Suppressor macrophage treated with lipopolysaccharide for 4 hours (primary cell): ENCODE measurements at places on chromosomes 1 and 21.

GRCh38 chr1:48917901-48918603, 141.4 kb upstream of the BEND5 start:
- DNase-seq: no peak

- no peak for DNase-seq
These were observed 25.8 kb upstream of the ZNF648 start for GRCh38 chr1:182087304-182087703.

DNA sequence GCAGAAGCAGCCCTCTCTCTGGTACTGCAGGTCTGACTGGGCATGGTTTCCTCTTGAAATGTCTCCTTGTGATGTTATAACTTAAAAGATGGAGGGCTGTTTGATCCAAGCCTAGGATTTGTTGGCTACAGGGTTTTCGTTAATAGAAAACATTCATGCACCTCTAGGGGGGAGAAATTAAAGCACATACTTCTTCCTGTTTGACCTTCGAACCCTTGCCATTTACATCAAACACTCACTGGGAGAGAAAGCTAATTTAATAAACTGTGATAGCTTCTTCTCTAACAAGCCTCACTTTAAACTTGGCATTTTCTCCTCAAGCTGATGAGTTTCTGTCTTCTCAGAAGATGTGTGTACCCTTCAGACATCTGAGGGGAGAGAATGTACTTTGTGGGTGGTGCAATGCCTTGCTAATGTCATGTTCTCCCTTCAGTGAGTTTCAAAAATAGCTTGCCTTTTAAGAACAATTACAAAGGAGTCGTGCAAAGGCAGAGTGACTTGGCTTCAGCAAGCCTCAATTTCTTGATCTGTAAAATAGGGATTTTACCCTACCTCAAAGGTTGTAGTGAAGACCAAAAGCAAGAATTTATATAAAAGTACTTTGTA, 20.4 kb downstream of the CACHD1 start:
- no peak for DNase-seq

GRCh38 chr1:215665215-215665614, 98.1 kb downstream of the KCTD3 start:
- no peak for DNase-seq

DNA sequence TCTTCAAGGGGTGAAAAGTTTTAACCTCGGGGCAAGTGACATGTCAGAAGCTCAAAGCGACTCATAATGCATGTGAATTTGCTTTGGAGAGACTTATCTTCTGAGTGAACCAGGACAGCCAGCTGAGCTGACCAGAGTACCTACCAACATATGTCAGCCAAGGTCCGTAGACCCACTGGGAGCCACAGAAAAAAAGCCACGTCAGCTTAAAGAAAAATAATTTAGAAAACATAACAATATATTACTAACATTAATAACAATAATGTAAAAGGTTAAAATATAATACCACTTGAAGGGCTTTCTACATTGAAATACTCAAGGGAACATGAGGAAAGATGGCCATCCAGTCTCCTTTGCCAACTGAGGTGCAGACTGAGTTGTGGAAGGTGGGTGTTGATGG, 6.9 kb downstream of the PEX19 start:
- no peak for DNase-seq

DNA sequence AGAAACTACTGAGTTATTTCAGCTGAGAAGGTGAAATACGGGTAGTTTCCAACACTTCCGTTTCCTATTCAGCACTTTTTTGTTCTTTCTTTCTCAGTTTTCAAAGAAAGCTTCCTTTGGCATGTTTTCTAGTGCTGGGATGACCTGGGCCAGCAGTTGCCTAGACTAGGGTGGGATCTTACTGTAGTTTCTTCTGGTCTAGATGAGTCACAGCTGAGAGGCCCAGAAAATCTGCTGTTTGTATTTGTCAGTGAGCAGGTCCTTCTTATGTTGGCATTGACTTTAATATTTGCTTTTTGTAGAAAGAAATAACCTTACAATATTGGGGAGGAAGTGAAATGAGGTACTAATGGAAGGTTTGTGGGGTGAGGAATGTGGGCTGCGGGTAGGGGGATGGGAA, 22.2 kb downstream of the C1orf21 start:
- DNase-seq: no peak

GRCh38 chr1:12001249-12001917, 17.9 kb upstream of the MIIP start:
- peak; percentile 56 for DNase-seq

- DNase-seq: peak; percentile 84
These were observed at the start of gene SLC35A3 for GRCh38 chr1:99969729-99970621. TSS of gene SLC35A3 (plus strand) at chr1:99969996. CDS start at chr1:99993555, 23,559 bp downstream.

DNA sequence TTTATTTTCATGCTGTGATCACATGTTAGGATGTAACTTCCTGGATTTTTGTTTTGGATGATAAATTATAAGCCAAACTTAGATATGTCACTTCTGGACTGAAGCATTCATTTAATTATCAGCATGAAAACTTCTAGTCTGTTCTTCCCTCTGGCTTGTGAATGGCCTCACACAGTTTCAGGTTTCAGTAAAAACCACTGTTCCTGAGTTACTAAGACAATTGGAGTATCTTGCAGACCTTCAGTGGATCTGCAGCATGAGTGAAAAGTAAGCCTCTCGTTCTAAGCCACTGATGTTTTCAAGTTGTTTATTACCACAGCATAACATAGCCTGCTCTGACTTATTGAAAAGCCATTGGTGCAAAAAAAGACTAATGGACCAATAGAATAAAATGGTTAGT, 55.3 kb upstream of the RGS21 start:
- DNase-seq: no peak

GRCh38 chr1:155268630-155269029, 4.7 kb downstream of the CLK2 start:
- no peak for DNase-seq

GRCh38 chr1:236168716-236169429, 26.5 kb downstream of the GPR137B start:
- DNase-seq: peak; percentile 96

GRCh38 chr1:162548170-162548569, 13.4 kb upstream of the UAP1 start:
- DNase-seq: no peak

GRCh38 chr1:230632273-230632873, 9.9 kb upstream of the COG2 start:
- DNase-seq: peak; percentile 56

- DNase-seq: no peak
These were observed 53.0 kb upstream of the LAPTM5 start for GRCh38 chr1:30810416-30811080.

DNA sequence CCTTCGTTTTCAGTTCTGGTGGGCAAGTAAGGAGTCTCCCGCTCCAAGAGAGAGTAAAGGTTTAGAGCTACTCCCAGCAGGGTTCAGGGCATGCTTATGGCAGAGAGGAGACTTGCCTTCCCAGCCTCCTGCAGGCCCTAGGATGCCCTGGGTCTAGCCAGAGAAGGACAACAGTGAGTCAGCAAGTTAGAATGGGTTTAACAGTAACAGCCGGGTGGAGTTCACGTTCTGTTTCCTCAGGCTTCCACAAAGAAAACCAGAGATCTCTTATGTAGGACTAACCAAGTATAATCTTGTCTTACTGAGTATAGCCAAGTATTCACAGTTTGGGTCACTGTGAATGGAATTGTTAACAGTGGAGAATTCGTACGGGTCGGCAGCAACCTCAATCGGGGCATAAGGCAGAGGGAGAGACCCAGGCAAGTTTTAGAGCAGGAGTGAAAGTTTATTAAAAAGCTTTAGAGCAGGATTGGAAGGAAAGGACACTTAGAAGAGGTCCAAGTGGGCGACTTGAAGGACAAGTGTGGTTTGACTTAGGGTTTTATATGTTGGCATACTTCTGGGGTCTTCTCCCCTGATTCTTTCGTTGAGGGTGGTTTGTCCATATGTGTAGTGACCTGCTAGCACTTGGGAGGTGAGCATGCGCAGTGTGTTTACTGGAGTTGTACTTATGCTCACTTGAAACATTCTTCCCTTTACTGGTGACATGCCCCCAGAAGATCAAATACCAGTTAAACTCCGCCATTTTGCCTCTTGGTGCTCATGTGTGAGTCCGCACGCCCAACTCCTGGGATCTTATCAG, 4.5 kb downstream of the OVAAL start:
- DNase-seq: no peak

- DNase-seq: no peak
These were observed 37.8 kb downstream of the NID1 start for GRCh38 chr1:236027104-236027503.

GRCh38 chr1:30888391-30888790, 20.2 kb downstream of the SDC3 start:
- no peak for DNase-seq

- peak; percentile 45 for DNase-seq
These were observed 10.2 kb downstream of the EEIG2 start for GRCh38 chr1:108570128-108570527.

- DNase-seq: no peak
These were observed 11.0 kb downstream of the RPTN start for GRCh38 chr1:152148051-152148450.

DNA sequence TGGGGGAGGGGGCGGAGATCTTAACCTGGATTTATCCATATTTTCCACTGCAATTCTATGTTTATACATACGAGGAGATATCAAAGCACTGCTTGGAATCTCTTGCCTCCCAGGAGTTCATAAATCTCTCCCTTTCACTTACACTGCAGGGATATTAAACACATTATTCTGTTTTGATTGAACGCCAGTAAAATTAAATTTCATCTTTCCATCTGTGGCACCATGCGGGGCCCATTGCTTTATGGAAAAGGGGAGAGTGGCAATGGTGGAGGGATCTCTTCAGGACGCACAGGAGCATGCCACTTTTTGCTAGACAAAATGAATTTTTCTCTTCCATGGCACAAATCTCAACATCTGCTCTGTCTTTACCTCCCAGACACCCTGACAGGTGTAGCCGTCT, 648.0 kb upstream of the PLXNA2 start:
- DNase-seq: no peak

DNA sequence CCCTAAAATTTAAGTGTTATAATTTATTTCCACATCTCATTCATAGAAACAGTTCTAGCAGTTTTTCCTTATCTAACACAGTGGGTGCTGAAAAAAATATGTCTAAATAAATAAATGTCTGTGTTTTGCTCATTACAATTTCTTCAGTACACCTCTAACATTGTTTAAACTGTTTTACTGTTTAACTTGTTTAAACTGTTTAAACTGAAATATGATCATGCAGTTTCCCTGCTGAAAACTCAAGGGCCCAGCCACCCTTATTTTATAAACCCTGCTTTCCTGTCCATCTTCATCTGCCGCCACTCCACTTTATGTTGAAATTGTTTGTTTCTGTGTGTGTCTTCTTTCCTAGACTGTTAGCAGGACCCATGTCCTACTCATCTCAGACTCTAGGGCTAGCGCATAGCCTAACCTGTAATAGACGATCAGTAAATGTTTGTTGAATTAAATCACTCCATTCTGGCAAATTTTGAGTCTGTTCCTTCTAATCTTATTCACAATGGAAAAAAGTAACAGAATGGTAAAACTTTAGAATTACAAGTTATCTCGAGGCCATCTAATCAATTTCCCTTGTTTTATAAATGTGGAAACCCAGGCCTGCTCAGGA, 9.4 kb upstream of the PIK3C2B start:
- no peak for DNase-seq

DNA sequence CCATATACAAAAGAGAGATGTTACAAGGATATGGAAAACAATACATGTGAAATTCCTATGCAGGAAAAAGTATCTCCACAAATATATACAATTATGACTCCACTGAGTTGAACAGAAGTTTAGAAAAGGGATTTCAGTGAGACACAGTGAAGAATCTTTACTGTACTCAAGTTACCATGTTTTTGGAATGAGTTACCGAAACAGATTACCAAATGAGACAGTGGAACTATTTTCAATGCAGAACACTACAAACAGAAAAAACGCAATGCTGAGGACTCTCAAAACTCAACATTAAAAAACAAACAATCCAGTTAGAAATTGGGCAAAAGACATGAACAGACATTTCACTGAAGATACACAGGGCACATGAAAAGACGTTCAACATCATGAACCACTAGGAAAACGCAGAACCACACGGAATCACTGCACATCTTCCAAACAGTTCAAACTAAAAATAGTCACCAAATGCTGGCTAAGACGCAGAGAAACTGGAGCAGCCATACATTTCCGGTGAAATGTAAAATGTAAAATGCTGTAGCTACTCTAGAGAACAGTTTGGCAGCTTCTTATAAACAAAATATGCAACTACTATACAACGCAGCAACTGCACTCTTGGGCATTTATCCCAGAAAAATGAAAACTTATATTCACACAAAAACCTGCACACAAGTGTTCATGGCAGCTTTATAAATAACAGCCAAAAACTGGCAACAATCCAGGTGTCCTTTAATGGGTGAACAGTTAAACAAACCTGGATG, 118.7 kb downstream of the UBR4 start:
- DNase-seq: no peak

GRCh38 chr1:203823306-203823705, 27.9 kb downstream of the ZBED6 start:
- no peak for DNase-seq

DNA sequence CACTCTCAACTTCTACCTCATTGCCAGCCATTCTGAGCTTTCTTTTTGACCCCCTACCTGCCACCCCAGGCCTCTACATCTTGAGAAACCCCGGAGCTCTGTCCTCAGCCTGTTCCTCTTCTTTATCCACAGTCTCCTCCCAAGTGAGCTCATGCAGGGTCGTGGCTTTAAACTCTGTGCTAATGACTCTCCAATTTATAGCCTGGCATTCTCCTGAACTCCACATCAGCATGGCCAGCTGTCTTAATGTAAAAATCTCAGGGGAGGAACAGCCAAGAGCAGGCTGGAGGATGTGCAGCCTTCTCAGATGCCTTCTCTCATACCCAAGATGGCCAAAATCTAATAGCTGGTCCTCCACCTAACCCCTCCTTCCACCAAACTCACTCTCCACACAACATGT, 84.2 kb downstream of the CCDC185 start:
- no peak for DNase-seq

DNA sequence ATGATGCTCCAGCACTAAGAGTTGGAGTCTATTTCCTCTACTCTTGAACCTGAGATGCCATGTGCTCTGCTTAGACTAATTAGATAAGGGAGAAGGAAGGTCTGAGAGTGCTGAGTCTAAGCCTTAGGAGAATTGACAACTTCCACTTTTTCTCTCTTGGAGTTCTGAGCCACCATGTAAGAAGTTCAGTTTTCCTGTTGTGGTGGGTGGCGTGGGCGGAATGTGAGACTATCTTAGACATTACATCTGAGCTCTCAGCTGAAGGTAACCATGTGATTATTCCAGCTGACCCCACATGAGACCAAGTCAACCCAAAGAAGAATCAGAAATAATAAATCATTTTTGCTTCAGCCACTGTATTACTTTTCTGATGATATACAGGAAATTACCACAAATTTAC, 404.5 kb upstream of the LRRC7 start:
- peak; percentile 1 for DNase-seq

- no peak for DNase-seq
These were observed 15.3 kb upstream of the COX20 start for GRCh38 chr1:244820131-244820530.

- DNase-seq: no peak
These were observed 37.6 kb upstream of the CLSTN1 start for GRCh38 chr1:9861360-9861759.
